Astrocyte (in vitro differentiated cells and primary cell): ENCODE measurements at places on chromosomes 6 and 20. TPM values are rescaled to one million over a fixed set of nuclear protein-coding genes. Genes with fewer than 3 reads are reported as not detected.
A peak's percentile ranks its signal among the peaks of the same experiment; 100 is the strongest.

The C6orf58 gene
- not detected in 2 replicates for total RNA-seq

The CRISP2 gene
- not detected in 2 replicates for total RNA-seq

The BANF2 gene
- total RNA-seq: not detected in 2 replicates

The ARMH2 gene
- not detected in 2 replicates for total RNA-seq

The RRBP1 gene
- total RNA-seq: 347 and 392 TPM in 2 replicates

The MDN1 gene
- 34.8 and 35.7 TPM in 2 replicates for total RNA-seq

The PLAGL1 gene
- total RNA-seq: 18.3 and 20.3 TPM in 2 replicates

DNA sequence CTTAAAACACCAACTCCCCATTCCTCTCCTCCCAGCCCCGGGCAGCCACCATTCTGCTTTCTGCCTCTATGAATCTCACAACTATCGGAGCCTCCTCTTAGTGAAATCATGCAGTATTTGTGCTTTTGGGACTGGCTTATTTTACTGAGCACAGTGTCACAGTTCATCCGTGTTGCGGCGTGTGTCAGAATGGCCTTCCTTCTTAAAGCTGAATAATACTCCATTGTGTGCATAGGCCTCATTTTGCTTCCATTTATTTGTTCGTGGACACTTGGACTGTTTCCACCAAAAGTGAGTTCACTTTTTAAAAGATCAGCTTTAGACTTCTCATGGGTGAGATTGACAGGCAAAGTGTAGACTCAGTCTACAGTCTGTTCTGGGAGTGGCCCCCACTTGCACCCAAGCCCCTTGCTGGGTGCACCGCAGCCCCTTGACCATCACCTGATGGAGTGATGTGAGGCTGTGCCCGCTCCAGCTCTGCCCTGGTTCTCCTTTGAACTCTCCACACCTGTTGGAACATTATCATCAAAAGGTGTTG, 12.6 kb downstream of the DUSP22 start:
- no peak for DNase-seq

GRCh38 chr6:21149470-21149869, 444.1 kb upstream of the SOX4 start:
- DNase-seq: peak; percentile 89

- peak; percentile 49 for DNase-seq
Observed at GRCh38 chr6:118186672-118187567, 279.9 kb downstream of the SLC35F1 start.

GRCh38 chr6:30917487-30917886, 3.4 kb downstream of the VARS2 start:
- DNase-seq: no peak

DNA sequence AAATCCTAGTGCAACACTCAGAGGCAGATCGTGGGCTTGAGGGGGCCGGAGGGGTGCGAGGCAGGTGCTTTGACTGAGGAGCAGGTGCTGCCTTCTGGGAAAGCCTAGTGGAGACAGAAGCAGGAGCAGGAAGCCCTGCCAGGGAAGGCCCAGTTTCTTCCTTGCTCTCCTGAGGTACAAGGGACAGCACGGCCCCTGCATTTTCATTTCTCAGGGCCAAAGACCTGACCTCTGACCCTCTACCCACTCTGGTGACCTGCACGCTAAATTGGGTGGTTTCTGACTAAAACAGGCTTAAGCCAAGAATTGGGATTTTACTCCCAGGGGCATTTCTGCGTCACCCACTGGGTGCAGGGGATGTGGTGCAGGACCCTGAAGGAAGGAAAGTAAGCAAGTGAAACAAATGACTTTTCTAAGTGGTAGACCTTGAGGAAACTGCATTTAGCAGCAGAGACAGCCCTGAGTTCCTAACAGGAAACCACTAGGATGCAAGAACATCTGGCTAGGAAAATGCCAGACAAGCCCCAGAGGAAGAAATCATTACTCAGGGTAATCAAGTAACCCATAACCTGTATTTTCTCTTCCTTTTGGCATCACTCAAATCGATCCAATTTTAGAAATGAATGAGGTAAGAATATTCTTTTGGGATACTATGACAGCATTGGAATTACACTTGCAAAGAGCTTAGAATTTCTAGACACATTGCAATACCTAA, 141.7 kb downstream of the CD164 start:
- DNase-seq: no peak

DNA sequence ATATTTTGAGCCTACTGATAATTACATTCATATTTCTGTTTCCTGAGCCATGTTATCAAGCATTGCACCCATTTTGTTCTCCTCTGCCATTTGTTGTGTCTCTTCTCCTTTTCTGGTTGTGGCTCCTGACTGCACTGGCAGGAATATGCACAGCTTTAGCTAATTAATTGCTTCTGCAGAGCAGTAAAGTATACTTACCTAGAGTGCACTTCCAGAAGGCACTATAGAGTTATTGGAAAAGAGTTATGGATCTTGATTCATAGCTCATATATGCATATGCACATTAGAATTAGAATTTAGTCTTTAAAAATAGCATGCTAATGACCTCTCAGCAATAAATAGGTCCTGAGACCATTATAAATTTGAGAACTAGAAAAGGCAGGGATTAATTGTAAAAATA, 262.6 kb downstream of the NKAIN2 start:
- no peak for DNase-seq

DNA sequence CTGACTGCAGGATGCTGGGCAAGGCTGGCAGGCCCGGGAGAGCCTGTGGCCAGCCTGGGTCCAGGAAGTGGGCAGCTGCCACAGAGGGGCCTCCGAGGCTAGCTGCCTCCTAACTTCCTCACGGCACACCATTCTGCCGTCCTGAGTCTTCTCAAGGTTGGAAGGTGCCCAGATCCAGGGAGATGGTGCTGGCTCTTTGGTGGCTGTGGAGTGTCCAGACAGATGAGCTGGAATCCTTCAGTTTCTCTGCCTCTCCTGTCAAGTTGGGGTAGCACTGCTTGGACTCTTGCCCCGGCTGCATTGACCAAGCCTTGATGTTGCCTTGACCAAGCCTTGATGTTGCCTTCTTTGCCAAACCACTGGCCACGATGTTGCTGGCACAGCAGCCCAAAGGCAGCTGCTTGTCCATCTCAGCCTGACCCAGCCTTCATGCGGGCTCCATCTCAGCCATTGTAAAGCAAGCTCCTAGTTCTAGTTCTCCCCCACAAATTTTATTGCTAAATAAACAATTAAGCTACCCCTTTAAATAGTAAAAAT, 75.1 kb upstream of the AFDN start:
- no peak for DNase-seq

GRCh38 chr20:46715292-46715756, 5.9 kb downstream of the SLC2A10 start:
- peak; percentile 57 for DNase-seq
